ENCODE measurements at places on chromosomes 2 and 18. TPM values are rescaled to one million over a fixed set of nuclear protein-coding genes. Genes with fewer than 3 reads are reported as not detected.

- no peak for DNase-seq
Observed at GRCh38 chr2:39024833-39025232, 96.0 kb downstream of the SOS1 start.

DNA sequence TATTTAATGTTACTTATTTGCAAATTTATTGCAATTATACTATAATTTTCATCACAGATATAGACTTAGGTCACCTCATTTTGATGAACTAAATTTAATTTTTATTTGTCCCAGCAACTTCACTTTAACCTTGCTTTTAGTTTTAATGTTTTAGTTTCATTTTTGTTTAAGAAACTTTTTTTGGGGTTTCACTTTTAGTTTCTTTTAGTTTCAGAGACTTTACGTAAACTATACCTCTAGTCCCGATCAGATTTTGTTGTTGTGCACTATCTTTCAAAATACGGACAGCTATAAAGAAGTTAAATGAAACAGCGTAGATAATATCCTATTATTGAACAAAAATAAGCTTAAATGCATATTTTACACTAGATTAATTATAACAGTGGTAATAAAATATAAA, 460.5 kb downstream of the ERBB4 start:
- no peak for DNase-seq

DNA sequence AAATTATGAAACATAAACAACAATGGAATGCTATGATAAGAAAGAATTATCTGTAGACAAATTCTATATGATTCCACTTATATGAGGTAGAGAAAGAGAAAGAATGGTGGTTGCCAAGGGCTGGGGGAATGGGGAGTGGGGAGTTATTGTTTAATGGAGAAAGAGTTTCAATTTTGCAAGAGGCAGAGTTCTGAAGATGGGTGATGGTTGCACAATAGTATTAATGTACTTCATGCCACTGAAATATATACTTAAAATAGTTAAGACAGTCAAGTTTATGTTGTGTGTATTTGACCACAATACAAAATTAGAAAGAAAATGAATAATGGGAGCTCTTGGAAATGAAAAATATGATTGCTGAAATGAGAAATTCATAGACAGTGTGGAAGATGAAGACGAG, 22.6 kb upstream of the FAM117B start:
- no peak for DNase-seq

DNA sequence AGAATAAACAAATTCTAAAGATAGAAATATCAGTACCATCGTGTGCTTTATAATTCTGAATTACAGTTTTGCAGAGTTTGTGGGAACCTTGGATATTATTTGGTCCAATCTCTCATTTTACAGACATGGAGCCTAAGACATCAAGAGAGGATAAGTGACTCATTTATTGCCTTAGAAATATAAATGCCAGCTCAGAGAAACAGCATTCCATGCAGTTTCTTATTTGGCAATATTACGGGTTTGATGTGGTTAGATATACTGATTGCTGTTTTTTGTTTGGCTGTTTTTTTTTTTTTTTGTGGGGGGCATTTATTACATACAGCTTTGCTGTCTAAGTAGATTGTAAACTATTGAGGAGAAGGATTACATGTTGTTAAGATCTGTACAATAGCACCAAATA, 1241.1 kb upstream of the LRRTM1 start:
- no peak for DNase-seq

GRCh38 chr2:109440499-109441156, 173.1 kb downstream of the SEPTIN10 start:
- no peak for DNase-seq

GRCh38 chr18:50315100-50315871, 27.8 kb upstream of the CXXC1 start:
- DNase-seq: no peak

DNA sequence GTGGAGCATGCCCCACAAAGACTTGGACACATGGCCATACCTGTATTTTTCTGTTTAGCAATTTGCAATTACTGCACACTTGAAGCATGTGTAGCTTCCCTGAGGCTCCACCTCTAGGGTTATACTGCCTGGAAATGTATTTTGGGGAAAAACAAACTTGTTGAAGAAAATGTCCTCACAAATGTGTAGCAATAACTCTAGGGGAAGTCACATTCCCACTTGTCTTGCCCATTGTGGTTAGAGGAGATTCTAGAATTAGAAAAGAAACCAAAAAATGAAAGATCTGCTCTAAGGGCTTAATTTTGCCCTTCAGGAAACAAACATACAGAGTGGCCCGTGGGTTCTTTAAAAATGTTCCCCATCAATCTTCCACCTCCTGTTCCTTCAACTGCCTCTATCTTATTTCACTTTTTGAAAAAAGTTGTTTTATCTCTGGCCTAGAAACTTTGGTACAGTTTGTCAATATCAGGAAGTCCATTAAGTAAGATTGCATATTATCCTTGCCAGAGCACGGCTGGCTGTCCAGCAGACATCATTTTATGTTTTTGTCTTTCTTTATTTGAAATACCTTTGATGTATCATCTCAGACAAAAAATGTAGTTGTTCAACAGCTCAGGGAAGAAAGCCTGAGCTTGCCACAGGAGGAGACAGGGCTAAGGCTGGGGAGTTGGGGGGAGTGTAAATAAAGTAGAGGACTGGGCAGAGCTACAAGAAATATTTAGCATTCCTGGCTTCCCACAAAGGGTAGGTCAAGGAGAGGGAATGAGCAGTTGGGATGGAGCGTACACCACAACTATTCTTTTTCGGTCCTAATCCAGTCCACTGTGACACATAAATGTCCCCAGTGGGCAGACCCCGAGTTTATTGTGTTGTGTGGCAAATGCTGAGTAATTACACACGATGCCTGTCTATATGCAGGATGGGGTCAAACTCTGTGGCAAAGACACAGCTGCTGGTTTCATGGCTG, 96.8 kb upstream of the CDC42EP3 start:
- DNase-seq: no peak

DNA sequence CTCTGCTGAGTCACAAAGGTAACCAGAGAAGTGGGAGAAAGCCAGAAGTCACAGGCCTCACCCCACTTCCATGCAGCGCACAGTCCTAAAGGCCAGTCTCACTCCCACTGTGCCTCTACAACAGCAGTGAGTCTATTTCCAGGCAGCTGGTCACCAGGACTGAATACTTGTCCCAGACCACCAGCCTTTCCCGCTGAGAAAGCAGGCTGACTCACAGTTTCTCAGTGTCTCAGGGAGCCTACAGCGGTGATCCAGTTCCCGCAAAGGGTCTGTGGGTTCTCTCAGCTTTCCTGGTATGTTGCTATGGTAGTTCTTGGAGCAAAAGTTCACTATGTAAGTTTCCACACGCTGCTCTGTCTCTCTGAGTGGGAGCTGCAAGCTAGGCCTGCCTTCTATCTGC, 622.5 kb downstream of the RNF144A start:
- no peak for DNase-seq

The SRD5A2 gene
- not detected for total RNA-seq

The CDK15 gene
- total RNA-seq: not detected

The SMYD1 gene
- not detected for total RNA-seq

The IL1RL2 gene
- 0.20 TPM for total RNA-seq

The CFAP210 gene
- not detected for total RNA-seq

All from pulmonary artery endothelial cell (primary cell).